Osteoblast (primary cell): ENCODE measurements at places on chromosomes 6 and 20. TPM values are rescaled to one million over a fixed set of nuclear protein-coding genes. Genes with fewer than 3 reads are reported as not detected.

The FHL5 gene
- total RNA-seq = not detected in 2 replicates

The DDX43 gene
- total RNA-seq = 5.0 and 8.7 TPM in 2 replicates

The COL9A1 gene
- total RNA-seq = not detected in 2 replicates

The GLP1R gene
- total RNA-seq = not detected in 2 replicates

The SAMD3 gene
- total RNA-seq = 0.72 and 3.5 TPM in 2 replicates

The FAM8A1 gene
- 29.7 and 31.5 TPM in 2 replicates for total RNA-seq

The GINS1 gene
- 2.2 and 2.4 TPM in 2 replicates for total RNA-seq

The CYP39A1 gene
- total RNA-seq = 4.1 and 4.3 TPM in 2 replicates

The FAM209B gene
- total RNA-seq = 0.36 TPM in 1 of 2 replicates, not detected in the other

The FOXF2 gene
- 1.1 and 2.1 TPM in 2 replicates for total RNA-seq

The COL10A1 gene
- 36.2 and 83.7 TPM in 2 replicates for total RNA-seq

The CST2 gene
- total RNA-seq = not detected in 2 replicates

The ASIP gene
- total RNA-seq = not detected in 2 replicates

The LPIN3 gene
- 9.0 and 10.3 TPM in 2 replicates for total RNA-seq

The SLC17A1 gene
- total RNA-seq = not detected in 2 replicates

The LY6G5B gene
- 4.1 and 5.4 TPM in 2 replicates for total RNA-seq

The DEF6 gene
- 0.29 and 0.72 TPM in 2 replicates for total RNA-seq

The FARS2 gene
- total RNA-seq = 25.9 and 29.7 TPM in 2 replicates

The C20orf204 gene
- 0.59 and 1.1 TPM in 2 replicates for total RNA-seq

The TBC1D32 gene
- 15.9 and 17.4 TPM in 2 replicates for total RNA-seq

The GMEB2 gene
- total RNA-seq = 7.4 and 9.4 TPM in 2 replicates

The FKBP1C gene
- total RNA-seq = 0.88 and 1.1 TPM in 2 replicates

The VSX1 gene
- total RNA-seq = not detected in 2 replicates

The SNX21 gene
- total RNA-seq = 69.0 and 101 TPM in 2 replicates

The BACH2 gene
- total RNA-seq = 3.6 and 4.4 TPM in 2 replicates

The EPM2A gene
- total RNA-seq = 10.6 and 11.6 TPM in 2 replicates

The PNPLA1 gene
- under 0.01 TPM in 1 of 2 replicates, not detected in the other for total RNA-seq

The SMPDL3A gene
- 22.7 and 23.5 TPM in 2 replicates for total RNA-seq

The HLA-DQA1 gene
- 0.29 TPM in 1 of 2 replicates, not detected in the other for total RNA-seq

The CBLN4 gene
- under 0.01 TPM in 1 of 2 replicates, not detected in the other for total RNA-seq

The GTSF1L gene
- not detected in 2 replicates for total RNA-seq

The ME1 gene
- 27.9 and 31.8 TPM in 2 replicates for total RNA-seq

The LPA gene
- not detected in 2 replicates for total RNA-seq
